ENCODE measurements at places on chromosomes 1 and 21.

DNA sequence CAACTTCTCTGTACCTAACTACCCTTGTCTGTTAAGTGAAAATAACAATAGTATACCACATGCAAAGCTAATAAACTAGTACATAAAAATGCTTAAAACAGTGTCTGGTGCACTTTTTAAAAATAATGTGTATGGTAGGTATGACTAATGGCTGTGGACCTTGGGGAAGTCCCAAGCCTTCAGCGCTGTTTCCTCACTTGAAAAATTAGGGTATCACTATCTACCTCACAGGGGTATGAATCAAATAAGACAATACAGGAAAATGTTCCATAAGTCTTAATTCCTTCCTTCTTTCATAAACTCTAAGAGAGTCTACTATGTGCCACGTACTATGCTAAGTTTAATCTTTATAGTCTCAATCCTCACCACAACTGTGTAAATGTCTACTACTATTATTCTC lies 32.0 kb downstream of the EGLN1 start:
- DNase-seq, result no peak

DNA sequence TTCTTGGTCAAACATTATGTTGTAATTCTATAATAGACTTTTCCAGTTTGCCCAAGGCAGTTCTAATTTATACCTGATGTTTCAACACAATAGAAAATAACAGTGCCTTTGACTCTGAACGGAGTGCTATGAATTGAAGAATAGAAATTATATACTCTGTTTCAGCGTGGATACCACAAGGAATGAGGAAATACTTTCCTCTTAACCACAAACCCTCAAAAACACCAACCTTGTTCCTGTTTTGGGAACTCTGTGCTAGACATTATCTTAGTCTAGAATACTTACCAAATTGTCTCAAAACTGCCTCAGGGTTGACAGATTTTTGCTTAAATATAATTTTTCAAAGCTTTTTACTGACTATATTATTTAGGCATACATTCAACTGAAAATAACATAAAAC lies 1629.3 kb downstream of the MRPL39 start:
- DNase-seq, result no peak

GRCh38 chr1:87642581-87643221 lies 314.0 kb downstream of the LMO4 start:
- DNase-seq, result no peak

- DNase-seq, result no peak
Measured at GRCh38 chr21:45988366-45989347, 7.1 kb downstream of the COL6A1 start.

- DNase-seq, result no peak
Measured at GRCh38 chr21:36839123-36839522, 127.3 kb downstream of the HLCS start.

GRCh38 chr1:241647658-241648057 lies 4.4 kb upstream of the WDR64 start:
- no peak for DNase-seq

DNA sequence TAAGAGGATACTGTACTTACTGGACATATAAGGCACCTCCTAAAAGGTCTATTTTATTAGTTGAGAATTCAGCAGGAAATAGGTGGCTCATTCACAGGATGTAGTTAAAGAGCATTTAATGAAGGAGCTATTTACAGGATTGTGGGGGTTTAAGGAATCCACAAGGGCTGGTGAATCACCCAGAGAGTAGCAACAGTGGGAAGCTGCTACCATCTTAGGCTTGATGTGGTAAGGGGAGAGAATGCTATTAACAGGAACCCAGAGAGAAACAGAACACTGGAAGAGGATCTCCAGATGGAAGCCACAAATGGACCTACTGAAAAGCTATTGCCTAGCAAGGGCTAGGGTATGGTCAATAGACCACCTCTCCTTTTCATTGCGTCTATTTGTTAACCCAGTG lies 52.0 kb upstream of the COL11A1 start:
- DNase-seq, result no peak

Data from occipital lobe (tissue), 3 donors.